Activated naive CD4-positive, alpha-beta T cell treated with anti-CD3 and anti-CD28 coated beads for 36 hours (primary cell): ENCODE measurements at places on chromosomes 11 and 22.
A peak's percentile ranks its signal among the peaks of the same experiment; 100 is the strongest.

GRCh38 chr11:36131721-36132397 is 157.4 kb downstream of the COMMD9 start:
- peaks cover 11% of the 10 kb centered on the region for H3K27me3 ChIP-seq
- peak; percentile 41 for DNase-seq
- H3K36me3 ChIP-seq: no peaks in the 10 kb centered on the region
- no peak overlapping the region for H3K27ac ChIP-seq

GRCh38 chr11:125410091-125410490 is 86.0 kb downstream of the FEZ1 start:
- H3K27me3 ChIP-seq: peaks cover 11% of the 10 kb centered on the region
- H3K27ac ChIP-seq: no peak overlapping the region
- DNase-seq: no peak
- H3K4me1 ChIP-seq: no peaks in the 10 kb centered on the region

DNA sequence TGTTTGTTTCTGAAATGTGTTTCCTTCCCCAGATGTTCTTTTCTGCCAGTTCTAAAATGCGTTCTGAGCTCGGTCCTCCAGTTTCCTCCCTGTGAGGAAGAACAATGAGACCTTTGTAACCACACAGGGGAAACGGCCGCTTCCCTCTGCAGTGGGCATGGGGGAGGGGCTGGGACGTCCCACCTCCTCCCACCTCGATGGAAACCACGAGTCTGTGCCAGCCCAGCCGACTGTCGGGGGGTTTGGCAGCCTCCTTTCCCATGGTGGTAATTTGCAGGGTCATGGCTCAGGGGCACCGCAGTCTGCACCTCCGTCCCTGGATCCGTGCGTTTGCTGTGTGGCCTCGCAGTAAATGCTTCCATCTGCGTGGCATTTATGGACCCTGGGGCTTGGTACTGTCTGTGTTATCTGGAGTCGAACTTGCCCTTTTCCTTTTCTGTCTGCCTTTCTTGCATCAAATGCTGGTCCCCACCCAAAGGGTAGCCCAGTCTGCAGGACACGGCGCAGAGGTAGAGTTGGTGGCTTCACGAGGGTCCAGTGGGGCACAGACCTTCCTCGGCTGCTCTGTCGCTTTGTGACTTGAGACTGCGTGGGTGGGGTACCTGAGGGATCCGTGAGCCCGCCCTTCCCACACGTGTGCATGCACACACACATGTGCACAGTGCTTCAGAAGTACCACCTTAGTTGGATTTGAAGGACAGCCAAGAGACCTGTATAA is 16.1 kb downstream of the LRP5 start:
- peaks cover 61% of the 10 kb centered on the region for H3K4me1 ChIP-seq
- peak; percentile 35 for DNase-seq
- H3K27ac ChIP-seq: no peak overlapping the region

DNA sequence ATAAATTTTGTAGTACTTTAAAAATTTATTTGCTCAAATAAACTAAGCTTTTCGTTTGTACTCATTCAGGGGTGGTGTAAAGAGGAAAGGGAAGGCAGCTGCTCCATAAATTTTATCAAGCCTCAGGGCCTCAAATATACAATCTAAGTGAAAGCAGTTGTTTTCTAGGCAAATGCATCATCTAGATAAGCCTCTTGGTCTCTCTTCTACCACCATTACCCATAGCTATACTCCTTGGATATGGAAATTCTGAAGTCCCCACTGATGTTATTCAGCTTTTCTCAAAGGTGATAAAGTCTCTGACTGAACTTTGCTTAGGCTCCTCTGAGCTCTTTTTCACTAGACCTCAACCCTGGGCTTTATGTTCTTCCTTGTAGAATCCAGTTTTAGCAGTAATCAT is 1313.1 kb downstream of the JRKL start:
- no peak overlapping the region for H3K27ac ChIP-seq
- H3K36me3 ChIP-seq: no peaks in the 10 kb centered on the region
- no peak for DNase-seq
- no peak overlapping the region for H3K4me3 ChIP-seq
- no peaks in the 10 kb centered on the region for H3K27me3 ChIP-seq
- no peaks in the 10 kb centered on the region for H3K4me1 ChIP-seq

- H3K36me3 ChIP-seq: no peaks in the 10 kb centered on the region
- H3K27ac ChIP-seq: no peak overlapping the region
- no peaks in the 10 kb centered on the region for H3K4me1 ChIP-seq
- DNase-seq: no peak
Observed at GRCh38 chr11:105229761-105230160, 90.2 kb upstream of the CARD18 start.

GRCh38 chr11:9571071-9571762 is 2.3 kb upstream of the WEE1 start:
- H3K27ac ChIP-seq: no peak overlapping the region
- peaks cover 18% of the 10 kb centered on the region for H3K36me3 ChIP-seq
- peaks cover 16% of the 10 kb centered on the region for H3K4me1 ChIP-seq

DNA sequence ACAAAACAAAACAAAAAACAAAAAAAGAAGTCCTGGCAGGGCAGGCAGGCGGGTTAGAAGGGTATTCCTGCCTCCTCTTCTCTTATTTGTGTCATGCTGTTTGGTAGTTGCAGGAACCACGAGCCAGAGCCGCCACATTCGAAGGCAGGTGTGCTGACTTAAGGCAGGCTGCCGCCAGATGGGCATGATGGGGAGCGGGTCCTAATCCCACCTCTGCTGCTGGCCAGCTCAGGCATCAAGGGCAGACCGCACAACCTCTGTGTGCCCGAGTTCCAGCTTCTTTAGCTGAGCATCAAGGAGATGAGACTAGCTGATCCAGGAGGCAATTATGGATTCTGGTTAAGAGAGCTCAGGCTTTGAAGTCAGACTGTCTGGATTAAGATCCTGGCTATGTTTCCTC is 12.1 kb downstream of the OAF start:
- H3K27ac ChIP-seq: no peak overlapping the region
- no peak overlapping the region for H3K4me3 ChIP-seq
- H3K4me1 ChIP-seq: peaks cover 3% of the 10 kb centered on the region
- H3K27me3 ChIP-seq: no peaks in the 10 kb centered on the region

DNA sequence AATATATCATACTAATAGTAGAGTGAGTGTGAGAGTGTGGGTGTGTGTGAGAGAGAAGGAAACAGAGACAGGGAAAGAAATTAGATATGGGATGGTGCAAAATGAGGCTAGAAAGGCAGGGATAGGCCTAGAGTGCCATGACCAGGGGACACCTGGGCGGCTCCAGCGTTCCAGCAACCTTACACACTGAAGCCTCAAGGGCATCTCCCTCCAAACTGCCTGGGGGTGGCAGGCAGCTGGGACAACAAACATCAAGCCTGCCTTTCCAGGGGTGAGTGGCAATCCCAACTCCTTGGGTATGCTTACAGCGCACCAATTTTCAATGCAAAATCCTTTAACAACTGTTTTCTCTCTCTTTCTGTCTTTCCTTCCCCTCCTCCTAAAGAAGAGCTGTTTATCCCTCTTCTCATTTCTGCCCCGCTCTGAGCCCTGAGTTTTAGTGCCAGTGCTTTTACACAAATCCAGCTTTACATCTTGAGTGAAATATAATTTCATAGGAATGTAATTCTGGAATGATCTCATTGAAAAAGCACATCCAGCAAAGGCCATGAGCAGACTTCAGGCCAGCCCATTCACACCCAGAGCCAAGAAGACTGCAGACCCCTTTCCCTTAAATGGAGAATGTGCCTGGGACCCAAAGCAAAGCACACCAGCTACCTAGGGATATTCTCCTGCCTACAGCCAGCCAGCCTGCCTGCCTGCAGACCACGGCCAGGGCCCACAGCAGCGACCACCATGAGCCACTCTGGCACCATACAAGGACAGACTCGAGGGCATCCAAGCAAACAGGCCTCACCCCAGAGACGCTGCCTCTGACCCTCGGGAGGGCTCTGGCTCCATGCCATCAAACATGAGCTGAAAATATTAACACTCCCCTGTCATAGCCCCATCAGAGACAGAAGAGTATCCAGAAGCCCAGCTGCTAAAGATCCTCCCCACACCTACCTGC is 90.3 kb downstream of the RPL27A start:
- H3K36me3 ChIP-seq: no peaks in the 10 kb centered on the region
- H3K27ac ChIP-seq: no peak overlapping the region
- no peak for DNase-seq
- H3K27me3 ChIP-seq: no peaks in the 10 kb centered on the region

DNA sequence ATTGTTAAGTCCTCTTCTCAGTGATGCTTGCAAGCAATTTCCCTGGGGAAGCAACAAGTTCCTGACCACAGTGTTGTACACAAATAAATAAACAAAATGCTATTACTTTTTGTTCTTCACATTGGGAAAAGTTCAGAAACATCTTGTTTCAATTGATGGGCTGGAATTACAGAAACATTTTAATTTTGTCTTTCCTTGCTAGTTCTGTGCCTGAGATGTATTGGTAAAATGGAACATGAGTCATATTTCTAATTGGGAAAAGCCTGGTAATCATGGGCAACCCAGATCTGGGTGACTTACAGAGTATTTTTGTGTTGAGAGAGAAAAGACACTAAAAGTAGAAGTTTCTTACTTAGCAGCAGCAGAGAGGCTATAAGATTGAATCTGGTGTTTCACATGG is 576 bp upstream of the BLID start:
- no peak overlapping the region for H3K27ac ChIP-seq
- no peak for DNase-seq
- H3K27me3 ChIP-seq: peaks cover 2% of the 10 kb centered on the region
- no peaks in the 10 kb centered on the region for H3K36me3 ChIP-seq

DNA sequence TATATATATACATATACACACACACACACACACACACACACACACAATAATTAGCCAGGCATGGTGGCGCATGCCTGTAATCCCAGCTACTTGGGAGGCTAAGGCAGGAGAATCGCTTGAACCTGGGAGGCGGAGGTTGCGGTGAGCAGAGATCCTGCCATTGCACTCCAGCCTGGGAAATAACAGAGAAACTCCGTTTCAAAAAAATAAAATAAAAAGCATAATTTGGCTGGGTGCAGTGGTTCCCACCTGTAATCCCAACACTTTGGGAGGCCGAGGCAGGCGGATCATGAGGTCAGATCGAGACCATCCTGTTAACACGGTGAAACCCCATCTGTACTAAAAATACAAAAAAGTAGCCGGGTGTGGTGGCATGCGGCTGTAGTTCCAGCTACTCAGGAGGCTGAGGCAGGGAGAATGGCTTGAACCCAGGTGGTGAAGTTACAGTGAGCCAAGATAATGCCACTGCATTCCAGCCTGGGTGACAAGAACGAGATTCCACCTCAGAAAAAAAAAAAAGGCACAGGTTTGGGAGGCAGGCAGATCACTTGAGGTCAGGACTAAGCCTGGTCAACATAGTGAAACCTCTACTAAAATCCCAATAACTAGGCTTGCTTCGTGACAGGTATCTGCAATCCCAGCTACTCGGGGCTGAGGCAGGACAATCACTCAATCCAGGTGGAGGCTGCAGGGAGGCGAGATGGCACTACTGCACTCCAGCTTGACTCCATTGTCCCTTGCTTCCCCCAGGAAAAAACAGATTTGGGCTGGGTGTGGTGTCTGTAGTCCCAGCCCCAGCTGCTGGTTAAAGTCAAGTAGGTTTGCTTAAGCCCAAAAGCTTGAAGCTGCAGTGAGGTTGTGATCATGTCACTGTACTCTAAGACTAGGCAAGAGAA is 11.8 kb upstream of the WDR74 start:
- H3K4me1 ChIP-seq: peaks cover 23% of the 10 kb centered on the region
- peak overlapping the region; percentile 99 for H3K4me3 ChIP-seq
- peaks cover 45% of the 10 kb centered on the region for H3K36me3 ChIP-seq
- H3K27me3 ChIP-seq: no peaks in the 10 kb centered on the region
- DNase-seq: no peak
- H3K27ac ChIP-seq: peak overlapping the region; percentile 84

- peaks cover 13% of the 10 kb centered on the region for H3K36me3 ChIP-seq
- DNase-seq: no peak
- H3K27me3 ChIP-seq: peaks cover 7% of the 10 kb centered on the region
- H3K27ac ChIP-seq: no peak overlapping the region
- H3K4me1 ChIP-seq: peaks cover 28% of the 10 kb centered on the region
Observed at GRCh38 chr11:13666708-13667107, 1.8 kb upstream of the FAR1 start.

- H3K4me3 ChIP-seq: no peak overlapping the region
- no peak for DNase-seq
- no peaks in the 10 kb centered on the region for H3K4me1 ChIP-seq
- H3K36me3 ChIP-seq: no peaks in the 10 kb centered on the region
- no peak overlapping the region for H3K27ac ChIP-seq
Observed at GRCh38 chr11:121755191-121755590, 302.4 kb upstream of the SORL1-AS1 start.

DNA sequence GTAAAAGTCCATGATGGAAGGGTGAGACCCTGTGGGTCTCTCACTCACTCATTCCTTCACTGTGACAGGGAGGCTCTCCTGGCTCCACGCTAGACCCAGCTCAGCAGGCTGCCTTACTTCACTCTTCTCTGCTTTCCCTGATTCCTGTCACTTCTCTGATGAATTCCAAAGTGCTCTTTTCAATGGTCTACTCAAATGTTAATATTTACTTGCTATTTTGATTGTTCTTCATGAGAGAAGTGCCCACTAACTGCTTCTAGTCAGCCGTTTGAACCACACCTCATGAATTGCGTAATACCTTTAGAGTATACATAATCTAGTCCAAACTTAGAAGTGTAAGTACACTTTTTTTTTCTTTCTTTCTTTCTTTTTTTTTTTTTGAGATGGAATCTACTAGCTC is 1350.2 kb upstream of the RAG2 start:
- no peak for DNase-seq
- no peaks in the 10 kb centered on the region for H3K4me1 ChIP-seq
- no peak overlapping the region for H3K4me3 ChIP-seq
- H3K27ac ChIP-seq: no peak overlapping the region
- H3K36me3 ChIP-seq: no peaks in the 10 kb centered on the region

- H3K27me3 ChIP-seq: peaks cover 10% of the 10 kb centered on the region
- H3K36me3 ChIP-seq: no peaks in the 10 kb centered on the region
- no peak for DNase-seq
- no peaks in the 10 kb centered on the region for H3K4me1 ChIP-seq
Observed at GRCh38 chr22:48782326-48782725, 1045.3 kb downstream of the BRD1 start.

DNA sequence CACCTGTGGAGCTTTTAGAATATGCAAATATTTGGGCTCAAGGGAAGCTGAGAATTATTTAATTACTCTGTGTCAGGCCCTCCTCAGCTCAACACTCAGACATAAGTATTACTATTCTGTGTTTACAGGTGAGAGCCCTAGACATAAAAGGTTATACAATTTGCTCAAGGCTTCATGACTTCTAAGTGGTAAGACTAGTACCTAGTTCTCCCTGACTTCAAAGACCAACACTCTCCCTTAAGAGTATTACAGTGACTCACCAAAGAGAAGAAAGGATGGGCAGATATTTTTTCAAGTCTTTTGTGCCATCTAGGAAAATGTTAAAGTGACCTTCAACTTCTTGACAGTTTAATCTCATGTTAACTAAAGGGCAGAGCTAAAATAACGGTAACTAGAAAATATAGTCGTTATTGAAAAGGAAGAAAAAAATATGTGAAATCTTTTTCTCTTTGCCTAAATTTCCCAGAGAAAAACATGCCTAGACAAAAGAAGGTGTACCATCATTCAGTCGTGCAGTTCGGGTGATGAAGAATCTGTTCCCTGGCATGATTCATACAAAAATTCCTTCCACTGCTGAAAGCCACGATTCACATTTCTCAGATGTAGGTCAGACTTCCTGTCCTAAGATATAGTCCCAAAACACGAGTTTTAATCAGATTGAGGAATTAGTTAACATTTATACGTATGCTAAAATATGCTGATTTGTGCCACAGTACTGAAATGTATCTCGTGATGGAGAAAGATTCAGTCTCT is 849.1 kb upstream of the API5 start:
- H3K36me3 ChIP-seq: no peaks in the 10 kb centered on the region
- no peak for DNase-seq
- no peak overlapping the region for H3K4me3 ChIP-seq
- no peaks in the 10 kb centered on the region for H3K4me1 ChIP-seq
- H3K27ac ChIP-seq: no peak overlapping the region
